ENCODE measurements at places on chromosomes 5 and 9.

GRCh38 chr5:177425196-177425800, 1.2 kb upstream of the GRK6 start:
- no peak for DNase-seq

DNA sequence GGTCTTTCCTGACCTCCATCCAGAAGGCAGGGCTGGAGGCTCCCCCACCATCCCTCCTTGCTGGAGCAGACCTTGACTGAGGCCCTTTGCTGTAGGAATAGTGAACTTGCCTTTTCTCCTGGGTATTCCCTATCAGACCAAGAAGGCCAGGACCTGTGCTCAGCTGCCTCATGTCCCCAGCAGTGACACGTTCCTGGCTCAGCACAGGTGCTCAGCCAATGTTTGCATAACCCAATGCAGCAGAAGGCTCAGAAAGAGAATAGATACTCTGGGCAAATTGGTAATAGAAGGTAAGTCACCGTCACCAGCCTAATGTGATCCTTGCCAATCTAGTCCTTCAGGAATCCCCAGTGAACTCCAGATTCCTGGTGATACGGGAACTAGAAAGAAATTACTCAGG, 96.4 kb downstream of the ACTL7B start:
- no peak for DNase-seq

DNA sequence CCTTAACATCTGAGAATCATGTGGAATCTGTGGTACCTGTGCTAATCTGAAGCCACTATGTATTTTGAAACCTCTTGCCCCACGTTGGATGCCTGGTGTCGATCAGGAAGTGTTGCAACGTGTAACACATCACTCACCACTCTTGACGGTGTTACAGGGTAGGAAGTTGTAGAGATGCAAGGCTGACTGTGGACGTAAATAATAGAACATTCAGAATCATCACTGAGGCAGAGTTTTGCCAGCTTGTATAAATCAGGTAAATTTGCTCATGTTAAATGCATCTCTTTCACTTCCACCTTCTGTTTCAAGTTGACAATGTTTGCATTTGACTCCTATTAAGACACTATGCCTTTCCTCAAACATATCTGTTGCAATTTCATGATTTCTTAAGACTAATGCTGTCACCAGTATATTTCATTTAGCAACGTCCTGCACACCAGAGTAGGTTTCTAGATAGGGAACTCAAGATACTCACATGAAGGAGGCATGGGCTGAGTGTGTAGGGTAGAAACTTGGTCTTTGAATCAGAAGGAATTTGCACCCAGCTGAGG, 38.1 kb downstream of the BASP1 start:
- DNase-seq = no peak

DNA sequence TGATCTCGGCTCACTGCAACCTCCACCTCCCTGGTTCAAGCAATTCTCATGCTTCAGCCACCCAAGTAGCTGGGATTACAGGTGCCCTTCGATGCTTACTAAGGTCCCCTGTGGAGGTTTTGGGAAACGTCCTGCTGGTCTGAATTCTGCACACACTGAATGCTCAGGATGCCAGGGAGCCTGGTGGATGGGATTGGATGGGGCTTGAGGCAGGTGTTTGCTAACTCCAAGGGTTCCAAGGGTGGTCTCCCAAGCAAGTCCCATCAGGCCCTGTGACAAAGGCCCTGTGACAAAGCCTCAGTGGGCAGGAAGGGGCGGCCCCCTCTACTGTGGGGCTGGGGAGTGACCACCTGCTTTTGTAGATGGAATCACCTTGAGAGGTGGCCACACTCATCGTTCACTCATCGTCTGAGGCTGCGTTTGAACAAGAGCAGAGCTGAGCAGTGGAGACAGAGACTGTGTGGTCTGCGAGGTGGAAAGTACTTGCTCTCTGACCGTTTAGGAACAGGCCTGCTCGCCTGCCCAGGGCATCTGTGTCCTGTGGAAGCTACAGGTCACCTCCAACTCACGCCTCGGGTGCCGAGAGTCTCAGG, 40.2 kb downstream of the MRPL36 start:
- DNase-seq = no peak

- DNase-seq = no peak
Measured at GRCh38 chr9:134699343-134699740, 57.7 kb downstream of the COL5A1 start.

All from midbrain (tissue), 1 donor.